Stimulated activated CD4-positive, alpha-beta T cell treated with anti-CD3 and anti-CD28 coated beads, Interleukin-12 subunit alpha, Interleukin-12 subunit beta, amount 100 ng/mL, for 48 hours (primary cell): ENCODE measurements at places on chromosomes 6 and 20.

DNA sequence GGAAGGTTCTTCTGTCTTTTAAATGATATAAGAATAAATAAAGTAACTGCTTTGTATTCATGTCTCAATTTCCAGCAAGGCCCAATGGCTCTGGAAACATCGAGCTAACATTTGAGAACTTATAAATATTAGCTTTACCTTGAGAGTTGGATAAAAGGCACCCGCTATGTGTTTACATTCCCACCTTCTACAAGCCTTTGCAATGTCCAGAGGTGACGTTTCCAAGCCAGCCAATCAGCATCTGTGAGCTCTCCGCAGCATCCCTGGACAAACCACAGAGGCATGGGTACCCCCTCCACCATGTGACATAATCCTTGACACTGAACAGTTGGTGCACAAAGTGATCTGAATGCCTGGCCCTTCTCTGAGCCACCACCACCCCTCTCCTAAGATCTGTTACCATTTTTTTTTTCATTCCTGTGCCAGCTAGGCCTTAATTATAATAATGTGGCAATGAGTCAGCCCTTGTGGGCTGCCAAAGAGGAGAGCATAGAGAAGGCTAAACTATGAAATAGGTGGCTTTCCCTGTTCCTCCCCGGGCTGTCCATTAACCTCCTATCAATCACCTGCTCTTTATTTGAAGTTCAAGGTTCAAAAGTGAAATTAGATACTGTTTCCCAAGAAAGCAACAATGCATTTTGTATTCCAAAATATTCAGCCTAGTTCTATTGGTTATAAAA is 4.1 kb downstream of the CBLN4 start:
- no peak for DNase-seq

GRCh38 chr20:57263801-57264792 is 2.3 kb downstream of the BMP7 start:
- no peak for DNase-seq

DNA sequence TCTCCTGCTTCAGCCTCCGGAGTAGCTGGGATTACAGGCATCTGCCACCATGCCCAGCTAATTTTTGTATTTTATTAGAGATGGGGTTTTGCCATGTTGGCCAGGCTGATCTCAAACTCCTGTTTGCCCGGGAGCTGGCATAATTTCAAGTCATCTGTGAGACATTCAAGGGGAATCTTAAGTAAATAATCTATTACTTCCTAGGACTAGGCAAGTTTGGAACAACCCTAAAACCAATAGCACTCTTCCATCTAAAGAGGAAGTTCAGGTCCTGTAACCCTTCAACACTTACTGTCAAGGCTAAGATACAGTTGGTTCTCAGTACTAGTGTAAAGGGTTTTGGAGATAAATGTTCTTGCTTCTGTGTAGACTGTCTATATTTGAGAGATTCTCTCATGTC is 267.8 kb upstream of the IRAK1BP1 start:
- DNase-seq = no peak

- no peak for DNase-seq
Observed at GRCh38 chr20:37567671-37568588, 40.3 kb upstream of the BLCAP start.

- DNase-seq = no peak
Observed at GRCh38 chr6:145813285-145814034, 1.1 kb downstream of the FBXO30 start.

DNA sequence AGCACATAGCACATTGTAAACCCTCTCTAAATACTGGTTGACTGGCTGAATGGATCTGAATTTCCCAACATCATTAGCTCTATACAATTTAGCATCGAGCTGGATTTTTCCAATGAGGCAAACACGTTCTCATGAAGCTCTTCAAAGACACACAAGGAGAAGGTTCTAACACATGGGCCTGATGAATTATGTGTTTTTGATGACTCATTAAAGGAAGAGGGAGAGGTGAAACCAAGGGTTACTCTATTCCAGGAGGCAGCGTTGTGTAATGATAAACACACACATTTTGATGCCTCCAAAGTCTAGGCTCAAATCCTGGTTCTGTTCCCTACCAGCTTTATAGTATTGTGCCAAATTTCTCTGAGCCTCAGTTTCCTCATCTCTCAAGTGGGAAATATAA is 84.3 kb downstream of the PFDN4 start:
- no peak for DNase-seq

DNA sequence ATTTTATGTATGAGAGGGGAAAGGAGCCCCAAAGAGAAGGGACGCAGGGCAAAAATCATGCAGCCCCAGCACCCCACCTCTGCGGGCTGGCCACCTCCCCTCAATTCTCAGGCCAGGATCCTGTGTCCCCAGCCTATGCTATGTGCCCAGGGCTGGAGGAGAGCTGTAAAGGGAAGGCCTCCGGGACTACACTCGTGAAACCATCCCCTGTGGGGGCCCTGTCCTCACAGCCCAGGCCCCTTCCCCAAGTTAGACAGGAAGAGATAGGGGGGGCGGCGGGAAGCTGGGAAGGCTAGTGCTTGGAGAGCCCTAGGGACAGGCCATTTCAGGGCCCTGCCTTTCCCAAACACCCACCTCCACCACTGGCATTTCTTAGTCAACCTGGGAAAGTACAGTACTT is 1.4 kb upstream of the COL11A2 start:
- no peak for DNase-seq

DNA sequence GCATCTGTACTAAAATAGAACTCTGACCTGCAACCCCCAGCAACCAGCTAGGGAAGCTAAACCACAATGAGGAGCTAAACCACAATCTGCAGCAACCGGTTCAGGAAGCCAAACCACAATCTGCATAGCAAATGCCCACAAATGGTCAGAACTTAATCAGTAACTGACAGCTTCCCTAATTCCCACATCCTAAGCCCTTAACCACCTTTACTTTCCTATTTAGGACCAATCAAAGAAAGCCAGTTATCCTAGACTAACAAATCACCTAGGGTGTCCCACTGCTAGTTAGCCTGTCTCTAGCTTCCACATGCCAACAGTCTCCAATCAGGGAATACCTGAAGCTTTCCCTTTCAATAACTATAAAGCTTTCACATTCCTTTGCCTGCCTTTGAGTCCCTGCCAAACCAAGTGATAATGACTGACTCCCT is 424.6 kb upstream of the PTCHD4 start:
- DNase-seq = no peak

- no peak for DNase-seq
Observed at GRCh38 chr6:169019111-169019510, 234.5 kb downstream of the THBS2 start.

DNA sequence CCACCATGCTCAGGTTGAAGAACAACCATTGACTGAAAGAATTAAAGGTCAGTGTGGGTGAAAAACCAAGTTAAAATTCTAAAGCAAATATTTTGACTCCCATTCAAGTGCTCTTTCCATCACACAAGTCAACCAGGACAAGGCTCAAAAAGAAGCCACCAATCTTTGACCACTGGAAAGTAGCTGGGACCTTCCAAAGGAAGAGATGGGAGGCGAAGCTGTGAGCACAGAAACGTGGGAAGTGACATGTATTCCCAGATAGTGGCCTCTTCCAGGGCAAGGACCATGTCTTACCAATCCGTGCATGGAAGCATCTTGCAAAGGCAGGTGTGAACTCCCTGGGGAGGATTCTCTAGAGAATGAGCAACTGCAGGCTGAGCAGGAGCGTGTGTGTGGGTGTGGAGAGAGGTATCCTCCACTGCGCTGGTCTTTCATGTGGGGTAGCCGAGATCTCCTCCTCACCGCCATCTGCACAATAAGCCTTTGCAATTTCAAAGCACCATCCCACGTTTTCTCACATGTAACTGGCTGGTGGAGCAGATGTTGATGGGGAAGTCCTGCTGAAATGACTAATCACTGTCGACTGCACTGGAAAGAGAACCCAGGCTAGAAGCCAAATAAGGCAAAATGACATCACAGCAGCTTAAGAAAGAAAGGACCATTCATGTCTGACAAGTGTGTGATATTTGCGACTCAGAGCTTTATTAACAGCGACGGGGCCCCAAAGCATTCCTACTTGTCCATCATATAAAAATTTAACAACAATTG is 189.4 kb upstream of the RREB1 start:
- peak; percentile 81 for DNase-seq

DNA sequence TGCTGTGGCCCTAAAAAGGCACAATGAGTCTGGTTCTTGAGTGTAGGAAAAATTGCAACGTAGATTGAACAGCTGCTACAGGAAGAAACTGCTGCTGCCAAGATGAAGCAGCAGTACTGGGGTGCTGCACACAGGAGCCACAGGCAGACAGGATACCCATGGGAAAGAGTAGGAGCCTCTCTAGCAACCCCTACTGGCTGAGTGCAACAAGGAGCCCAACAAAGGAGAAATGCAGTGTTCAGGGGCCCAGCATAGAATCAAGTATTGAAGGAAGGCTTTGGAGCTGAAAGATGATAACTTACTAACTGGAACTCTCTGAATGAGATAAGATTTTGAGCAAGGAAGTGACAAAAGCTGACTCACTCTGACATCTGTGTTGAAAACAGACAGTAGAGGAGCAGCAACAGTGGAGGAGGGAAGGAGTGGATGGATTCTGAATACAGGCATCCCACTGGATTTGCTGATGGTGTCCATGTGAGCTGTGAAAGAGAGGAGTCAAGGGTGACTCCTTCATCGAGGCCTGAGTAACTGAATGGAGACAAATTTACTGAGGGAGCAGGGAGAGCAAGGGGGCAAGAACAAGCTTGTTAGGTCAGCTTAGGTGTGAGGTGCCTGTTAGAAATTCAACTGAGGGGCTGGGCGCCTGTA is 534.7 kb upstream of the JARID2 start:
- DNase-seq = peak; percentile 71

GRCh38 chr6:146287691-146288369 is 255.8 kb upstream of the RAB32 start:
- no peak for DNase-seq

- DNase-seq = no peak
Observed at GRCh38 chr6:30875244-30876038, 8.9 kb upstream of the DDR1 start.

GRCh38 chr20:4613184-4613583 is 108.5 kb upstream of the PRND start:
- no peak for DNase-seq

DNA sequence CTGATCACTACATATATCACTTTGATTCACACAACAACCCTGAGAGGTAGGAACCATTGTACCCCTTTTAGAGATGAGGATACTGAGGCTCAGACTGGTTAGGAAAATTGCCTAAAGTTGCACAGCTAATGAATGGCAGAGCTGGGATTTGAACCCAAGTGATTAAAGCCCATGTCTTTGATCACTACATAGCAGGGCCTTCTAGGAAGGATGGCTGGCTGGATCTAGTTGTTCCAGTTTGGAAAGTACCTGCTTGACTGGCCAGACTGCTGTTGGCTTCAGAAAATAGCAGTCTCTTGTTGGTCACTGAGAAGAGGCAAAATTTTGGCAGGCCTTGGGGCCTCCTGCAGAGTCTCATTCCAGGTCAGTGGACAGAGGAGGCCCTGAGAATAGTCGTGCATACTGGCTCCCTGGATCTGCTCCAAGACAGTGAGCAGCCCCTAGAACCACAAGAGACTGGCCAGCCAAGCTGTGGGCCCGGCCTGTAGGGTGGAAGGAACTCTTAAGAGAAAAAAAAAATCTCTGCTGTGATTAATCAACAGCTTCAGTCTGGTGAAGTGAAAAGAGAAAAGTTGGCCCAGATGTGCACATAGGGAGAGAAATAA is 17.5 kb downstream of the PPARD start:
- no peak for DNase-seq

GRCh38 chr6:89793586-89793985 is 26.0 kb downstream of the MDN1 start:
- DNase-seq = no peak

- no peak for DNase-seq
Observed at GRCh38 chr20:50449738-50450492, 60.3 kb upstream of the PTPN1 start.

- DNase-seq = no peak
Observed at GRCh38 chr6:81761197-81761596, 8.7 kb upstream of the TENT5A start.

DNA sequence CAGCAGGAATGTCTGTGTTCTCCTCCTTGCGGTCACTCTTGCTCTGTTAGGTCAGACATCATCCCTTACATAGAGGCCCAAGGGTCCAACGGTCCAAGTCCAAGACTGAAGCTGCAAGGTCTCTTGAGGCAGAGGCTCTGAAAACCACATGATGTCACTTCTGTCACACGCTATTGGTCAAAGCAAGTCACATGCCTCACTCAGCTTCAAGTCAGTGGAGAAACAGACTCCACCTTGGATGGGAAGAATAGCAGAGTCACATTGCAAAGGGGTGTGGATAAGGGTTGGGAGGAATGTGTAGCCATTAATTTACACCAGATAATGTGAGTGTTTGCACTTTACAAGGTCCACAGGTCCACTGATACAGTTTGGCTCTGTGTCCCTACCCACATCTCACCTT is 17.5 kb downstream of the SLC52A3 start:
- no peak for DNase-seq

DNA sequence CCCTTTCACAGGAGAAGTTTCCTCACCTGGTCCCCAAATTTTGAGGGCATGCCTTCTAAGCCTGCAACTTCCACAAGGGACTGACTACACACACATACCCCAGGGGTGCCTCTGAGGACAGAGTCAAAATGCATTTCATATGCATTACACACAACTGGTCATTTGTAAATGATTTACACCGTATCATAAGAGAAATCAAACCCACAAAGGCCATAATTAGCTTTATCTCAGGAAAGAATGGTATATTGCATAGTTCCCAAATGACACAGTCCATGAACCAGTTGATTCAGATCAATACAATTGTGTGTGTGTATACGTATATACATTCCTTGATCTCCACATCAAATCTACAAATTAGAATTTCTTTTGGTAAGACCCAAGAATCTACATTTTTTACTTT is 203.3 kb upstream of the PRDM1 start:
- no peak for DNase-seq
